ENCODE measurements at places on chromosomes 2 and 18.
A peak's percentile ranks its signal among the peaks of the same experiment; 100 is the strongest.

GRCh38 chr2:210955591-210955990 lies 399.2 kb downstream of the CPS1 start:
- no peak for DNase-seq

DNA sequence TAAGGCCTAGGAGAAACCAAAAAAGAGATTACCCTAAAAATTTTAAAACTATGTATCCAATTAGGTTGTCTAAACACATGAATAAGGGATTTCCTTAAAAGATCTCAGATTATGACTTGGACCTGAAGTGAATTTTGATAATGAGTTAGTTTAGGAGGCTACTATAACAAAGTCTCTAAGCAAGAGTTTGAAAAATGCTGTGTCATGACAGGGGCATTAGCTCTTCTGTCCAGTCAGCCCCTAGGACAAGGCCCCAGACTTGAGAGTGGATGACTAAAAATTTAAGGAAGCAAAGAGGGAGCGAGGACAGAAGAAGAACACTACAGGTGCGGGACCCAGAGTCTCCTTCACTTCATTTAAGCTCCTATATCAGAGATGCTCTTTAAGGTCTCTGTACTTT lies 135.9 kb downstream of the DTNB start:
- no peak for DNase-seq

- no peak for DNase-seq
Observed at GRCh38 chr2:190267302-190267701, 52.3 kb downstream of the HIBCH start.

DNA sequence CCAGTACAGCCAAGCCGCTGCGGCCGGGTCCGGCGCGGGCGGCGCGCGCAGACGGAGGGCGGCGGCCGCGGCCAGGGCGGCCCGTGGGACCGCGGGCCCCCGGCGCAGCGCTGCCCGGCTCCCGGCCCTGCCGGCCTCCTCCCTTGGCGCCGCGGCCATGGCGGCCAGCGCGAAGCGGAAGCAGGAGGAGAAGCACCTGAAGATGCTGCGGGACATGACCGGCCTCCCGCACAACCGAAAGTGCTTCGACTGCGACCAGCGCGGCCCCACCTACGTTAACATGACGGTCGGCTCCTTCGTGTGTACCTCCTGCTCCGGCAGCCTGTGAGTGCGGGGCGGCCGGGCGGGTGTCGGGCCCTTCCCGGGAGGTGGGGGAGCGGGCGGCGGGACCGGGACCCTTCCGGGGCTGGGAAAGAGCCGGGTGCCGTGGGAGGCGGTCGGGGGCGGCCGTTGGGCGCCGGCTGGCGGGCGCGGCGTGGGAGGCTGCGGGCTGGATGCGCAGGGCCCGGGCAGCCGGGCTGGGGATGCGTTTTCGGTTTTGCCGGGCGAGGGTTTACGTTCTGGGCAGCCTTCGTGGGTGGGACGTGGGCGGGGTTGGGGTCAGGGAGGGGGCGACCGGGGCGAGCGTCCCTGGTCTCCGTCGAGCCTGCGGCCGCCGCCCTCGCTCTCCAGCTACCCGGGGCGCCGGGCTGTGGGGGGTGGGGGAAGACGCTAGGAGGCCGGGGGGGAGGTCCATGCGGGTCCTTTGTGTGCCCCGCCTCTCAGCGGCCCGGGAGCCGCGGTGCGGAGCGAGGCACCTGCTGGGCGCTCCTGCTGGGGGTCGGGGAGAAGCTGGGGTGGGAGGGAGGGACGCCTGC lies 537 bp downstream of the AGFG1 start:
- peak; percentile 66 for DNase-seq

GRCh38 chr2:220930271-220931076 lies 641.6 kb downstream of the EPHA4 start:
- DNase-seq = no peak

DNA sequence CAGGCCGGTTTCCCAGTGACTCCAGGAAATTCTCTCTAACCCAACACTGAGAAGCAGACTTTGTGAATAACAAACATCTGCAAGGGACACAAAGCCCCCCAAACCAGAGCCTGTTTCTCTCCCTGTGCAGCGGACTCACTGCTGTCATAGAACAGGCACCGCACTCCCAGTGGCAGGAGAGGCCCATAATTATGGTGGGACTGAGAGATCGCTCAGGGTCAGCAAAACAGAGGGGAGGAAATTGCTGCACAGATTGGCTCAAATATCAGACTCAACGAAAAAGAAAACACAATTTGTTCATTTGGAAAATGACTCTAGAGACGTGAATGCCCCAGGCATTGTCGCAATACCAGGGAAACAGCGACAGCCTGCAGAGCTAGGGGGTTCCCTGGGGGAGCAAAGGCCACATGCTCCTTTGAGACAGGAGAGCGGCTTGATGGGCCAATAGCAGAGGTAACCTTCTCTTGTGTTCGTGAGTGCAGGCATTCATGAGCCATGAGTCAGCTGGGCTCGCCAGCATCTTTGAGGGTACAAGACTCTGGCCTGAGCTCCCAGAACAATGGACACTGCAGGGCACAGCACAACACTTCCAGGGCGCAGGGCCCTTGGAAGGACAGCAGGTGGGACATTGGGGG lies 143.3 kb upstream of the KLHL29 start:
- no peak for DNase-seq

GRCh38 chr18:77063260-77063659 lies 69.3 kb downstream of the MBP start:
- DNase-seq = peak; percentile 74

GRCh38 chr2:221518201-221518934 lies 53.7 kb downstream of the EPHA4 start:
- peak; percentile 9 for DNase-seq

DNA sequence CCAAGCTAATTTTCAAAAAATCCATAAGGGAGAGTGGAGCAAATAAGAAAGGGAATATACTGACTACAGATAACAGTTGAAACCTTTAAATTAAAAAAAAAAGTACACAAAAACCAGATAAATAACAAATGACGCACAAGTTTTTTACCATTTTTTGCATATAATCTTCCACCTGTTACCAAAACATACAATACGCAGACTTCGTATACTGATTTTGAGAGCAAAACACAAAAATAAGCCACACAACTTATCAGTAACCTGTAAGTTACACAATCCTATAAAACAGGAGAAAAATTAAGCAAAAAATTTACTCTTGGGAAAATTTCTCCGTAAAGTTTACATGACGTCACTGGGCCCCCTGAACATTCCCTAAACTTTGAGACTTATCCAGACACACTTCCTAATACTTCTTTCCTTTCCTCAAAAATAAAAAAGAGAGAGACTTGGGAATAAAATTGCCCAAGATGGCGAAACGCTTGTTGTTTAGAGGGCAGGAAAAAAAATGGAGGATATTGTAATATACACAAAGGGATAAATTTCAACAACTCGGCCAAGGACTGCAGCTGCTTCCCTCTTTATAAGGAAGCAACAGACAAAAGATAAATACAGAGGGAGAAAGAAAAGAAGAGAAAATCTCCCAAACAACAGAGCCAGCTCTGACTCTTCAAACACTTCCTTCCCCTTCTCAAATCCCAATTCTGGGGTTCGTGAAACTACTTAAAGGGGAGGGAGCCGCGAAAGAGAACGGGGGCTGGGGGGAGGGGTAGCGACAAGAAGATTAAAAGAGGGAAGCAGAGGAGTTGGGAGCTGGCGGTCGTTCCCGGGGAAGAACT lies 1.6 kb downstream of the BAZ2B start:
- DNase-seq = no peak

- no peak for DNase-seq
Observed at GRCh38 chr2:41717839-41718238, 330.0 kb upstream of the PKDCC start.

DNA sequence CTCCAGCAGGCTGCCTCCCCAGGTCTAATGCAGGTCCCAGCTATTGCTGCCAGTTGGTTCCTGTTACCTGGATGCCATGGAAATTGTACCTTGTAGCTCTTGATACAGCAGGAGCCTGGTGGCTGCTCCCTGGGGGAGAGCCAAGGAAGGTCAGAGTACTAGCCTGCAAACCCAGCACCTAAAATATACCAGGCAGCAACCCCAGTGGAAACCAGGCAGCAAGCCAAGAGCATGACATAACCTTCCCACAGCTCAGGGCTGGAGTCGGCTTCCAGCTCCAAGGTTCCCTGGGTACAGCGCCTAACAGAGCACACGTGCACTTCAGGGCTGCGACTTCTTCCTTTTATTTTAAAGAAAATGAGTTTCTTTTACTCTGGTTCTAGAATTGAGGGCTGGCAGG lies 30.3 kb downstream of the TNP1 start:
- no peak for DNase-seq

- DNase-seq = no peak
Observed at GRCh38 chr18:73782405-73782804, 365.2 kb downstream of the FBXO15 start.

GRCh38 chr2:31553362-31553761 lies 27.4 kb downstream of the SRD5A2 start:
- DNase-seq = no peak

DNA sequence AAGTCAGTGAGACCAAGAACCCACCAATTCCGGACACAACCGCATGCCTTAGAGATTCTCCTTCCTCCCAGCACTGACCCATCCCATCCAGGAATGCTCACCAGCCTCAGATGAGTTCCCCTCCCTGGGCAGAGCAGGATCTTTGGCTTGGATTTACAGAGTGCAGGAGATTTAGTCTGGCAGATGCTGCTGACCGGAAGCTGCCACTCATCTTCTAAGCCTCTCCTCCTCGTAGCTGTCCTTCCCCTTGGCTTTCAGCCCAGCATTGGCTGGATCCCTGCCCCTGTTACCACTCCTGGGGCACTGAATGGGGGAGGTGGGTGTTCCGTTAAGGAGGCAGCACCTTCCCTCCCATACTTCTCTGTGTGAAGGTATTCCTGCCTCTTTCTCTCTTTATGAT lies 53.2 kb downstream of the VWA3B start:
- DNase-seq = no peak

DNA sequence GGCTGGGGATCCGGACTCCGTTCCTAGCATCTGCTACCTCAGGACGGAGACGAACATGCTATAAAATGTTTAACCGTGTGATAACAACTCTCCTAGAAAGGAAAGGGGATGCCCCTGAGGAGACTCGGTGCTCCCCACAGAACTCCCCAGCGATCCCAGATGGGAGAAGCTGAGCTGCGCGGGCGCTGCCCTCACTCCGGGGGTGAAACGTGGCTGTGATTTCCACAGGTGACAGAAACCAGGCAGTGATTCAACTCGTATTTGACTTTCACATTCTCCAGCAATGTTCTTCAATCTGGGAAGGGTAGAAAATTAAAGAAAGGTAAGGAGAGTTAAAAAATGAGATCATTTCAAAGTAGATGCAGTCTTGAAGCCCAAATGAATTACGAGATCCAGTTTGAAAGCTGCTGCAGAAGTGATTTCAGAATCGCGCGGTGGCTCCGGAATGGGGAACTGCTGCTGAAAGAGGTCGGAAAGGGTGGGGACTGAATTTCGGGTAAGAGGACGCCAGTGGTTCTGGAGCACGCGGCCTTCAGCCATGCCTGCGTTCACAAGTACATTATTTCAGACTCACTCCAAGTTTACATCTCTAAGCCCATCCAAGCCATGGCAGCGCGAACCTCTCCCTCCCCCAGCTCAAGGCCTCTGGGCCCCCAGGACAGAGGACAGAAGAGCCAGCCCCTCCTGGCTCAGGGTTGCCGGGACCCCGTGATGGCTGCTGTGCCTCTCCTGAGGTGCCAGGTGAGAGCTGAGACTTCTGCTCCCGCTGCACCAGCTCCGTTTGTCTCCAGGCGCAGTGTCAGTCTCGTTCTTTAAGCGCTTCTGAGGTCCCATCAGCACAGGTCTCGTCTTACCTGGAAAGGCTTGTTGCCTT lies 39.5 kb downstream of the ADNP2 start:
- no peak for DNase-seq

- DNase-seq = no peak
Observed at GRCh38 chr18:58139459-58140386, 95.7 kb downstream of the NEDD4L start.

DNA sequence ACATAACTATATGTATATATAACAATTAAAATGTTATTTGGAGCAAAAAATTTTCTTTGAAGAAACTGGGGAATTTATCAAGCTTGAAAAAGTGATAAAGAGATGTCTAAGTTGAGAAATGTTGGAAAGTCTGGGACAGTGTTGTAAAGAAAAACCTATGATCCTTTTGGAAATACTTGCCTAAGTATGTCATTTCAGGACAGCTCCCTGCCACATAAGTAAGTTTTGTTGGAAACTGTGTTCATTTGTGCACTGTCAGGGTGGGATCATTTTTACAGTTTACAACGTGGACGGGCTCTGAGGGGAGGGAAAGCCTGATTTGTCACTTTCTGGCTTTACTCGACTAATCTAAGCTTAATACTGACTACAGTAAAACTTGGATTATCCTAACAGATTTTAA lies 10.4 kb upstream of the COL3A1 start:
- no peak for DNase-seq

DNA sequence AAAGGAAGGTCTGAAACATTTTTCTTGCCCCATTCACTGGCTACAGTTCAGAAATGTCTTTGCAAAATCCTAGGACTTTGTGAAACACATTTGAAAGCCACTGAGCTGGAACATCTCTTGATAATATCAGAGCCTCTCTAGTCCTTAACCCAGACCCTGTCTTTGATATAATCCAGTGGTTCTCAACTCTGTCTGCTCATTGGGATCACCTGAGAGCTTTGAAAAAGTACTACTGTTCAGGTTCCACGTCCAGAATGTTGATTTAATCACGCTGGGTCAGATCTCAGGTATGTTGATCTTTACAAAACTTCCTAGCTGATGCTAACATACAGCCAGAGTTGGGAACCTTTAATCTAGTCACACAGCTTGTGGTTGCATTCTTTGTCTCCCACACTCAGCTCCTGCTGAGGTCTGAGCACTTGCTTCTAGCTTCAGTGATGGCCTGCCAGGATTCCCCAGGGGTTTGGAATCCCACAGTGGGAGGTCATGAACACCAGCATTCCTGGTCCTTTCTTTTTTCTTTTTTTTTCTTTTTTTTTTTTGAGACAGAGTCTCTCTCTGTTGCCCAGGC lies 262.7 kb downstream of the SETBP1 start:
- DNase-seq = no peak

DNA sequence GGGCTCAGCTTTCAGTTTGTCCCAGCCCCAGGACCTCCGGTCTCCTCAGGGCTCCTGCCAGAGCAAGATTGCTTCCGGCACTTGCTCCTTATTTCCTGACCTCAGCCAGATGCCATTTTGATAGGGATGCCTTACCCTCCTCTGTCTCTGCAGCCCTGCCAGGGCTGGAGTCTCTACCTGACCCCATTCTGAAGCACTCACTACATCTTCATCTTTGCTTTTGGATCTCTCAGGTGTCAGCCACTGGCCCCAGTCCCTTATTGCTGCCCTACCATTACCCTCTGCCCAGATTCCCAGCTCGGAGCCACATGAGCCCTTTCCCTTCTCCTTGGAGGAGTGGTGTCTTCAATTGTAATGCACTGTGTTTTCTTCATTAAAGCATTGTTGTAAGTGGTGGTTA lies 17.1 kb downstream of the OSBPL6 start:
- DNase-seq = no peak

DNA sequence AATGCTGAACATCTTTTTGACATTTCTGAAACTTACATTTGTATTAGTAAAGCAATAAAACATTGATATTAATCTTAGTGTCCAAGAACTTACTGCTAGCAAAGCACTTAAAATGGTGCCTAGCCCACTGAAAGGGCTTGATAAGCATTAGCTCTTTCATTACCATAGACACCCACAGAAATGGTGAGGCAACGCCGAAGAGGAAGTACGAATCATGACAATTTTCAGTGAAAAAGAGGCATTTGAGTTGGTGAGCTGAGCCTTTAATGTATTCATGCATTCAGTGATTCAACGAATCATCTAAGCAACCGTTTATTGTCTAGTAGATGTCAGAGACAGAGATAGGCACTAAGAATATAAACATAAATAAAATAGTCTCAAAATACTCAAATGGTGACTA lies 101.1 kb downstream of the PIGN start:
- no peak for DNase-seq

GRCh38 chr2:202036601-202037037 lies 3.0 kb downstream of the FZD7 start:
- no peak for DNase-seq

Data from activated CD4-positive, alpha-beta T cell treated with anti-CD3 and anti-CD28 coated beads for 4 hours (primary cell).